ENCODE measurements at places on chromosomes 3 and 15.
A peak's percentile ranks its signal among the peaks of the same experiment; 100 is the strongest.

GRCh38 chr3:108329947-108330346 lies 33.6 kb downstream of the HHLA2 start:
- no peaks in the 10 kb centered on the region for H3K4me1 ChIP-seq
- H3K36me3 ChIP-seq = no peaks in the 10 kb centered on the region
- no peak overlapping the region for H3K27ac ChIP-seq
- no peak for DNase-seq
- no peak overlapping the region for H3K4me3 ChIP-seq
- H3K27me3 ChIP-seq = no peaks in the 10 kb centered on the region

DNA sequence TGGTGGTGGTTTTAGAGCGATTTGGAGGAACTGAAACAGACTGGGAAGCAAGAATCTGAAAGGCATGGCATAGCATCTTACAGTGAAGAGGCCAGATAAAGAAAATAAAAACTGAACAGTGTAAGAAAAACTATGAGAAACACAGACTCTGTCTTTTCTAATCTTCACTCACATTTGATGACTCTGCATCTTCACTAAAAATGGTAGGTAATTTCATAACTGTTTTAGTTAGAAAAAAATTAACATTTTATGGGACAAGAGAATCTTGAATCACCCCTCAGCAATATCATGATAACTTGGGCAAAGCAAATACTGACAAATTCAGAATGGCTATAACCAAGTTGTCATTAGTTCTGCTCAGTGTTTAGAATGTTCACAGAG lies 812.6 kb downstream of the MCTP2 start:
- no peaks in the 10 kb centered on the region for H3K27me3 ChIP-seq
- no peak overlapping the region for H3K4me3 ChIP-seq
- H3K27ac ChIP-seq = no peak overlapping the region
- H3K36me3 ChIP-seq = no peaks in the 10 kb centered on the region
- no peaks in the 10 kb centered on the region for H3K4me1 ChIP-seq
- no peak for DNase-seq

DNA sequence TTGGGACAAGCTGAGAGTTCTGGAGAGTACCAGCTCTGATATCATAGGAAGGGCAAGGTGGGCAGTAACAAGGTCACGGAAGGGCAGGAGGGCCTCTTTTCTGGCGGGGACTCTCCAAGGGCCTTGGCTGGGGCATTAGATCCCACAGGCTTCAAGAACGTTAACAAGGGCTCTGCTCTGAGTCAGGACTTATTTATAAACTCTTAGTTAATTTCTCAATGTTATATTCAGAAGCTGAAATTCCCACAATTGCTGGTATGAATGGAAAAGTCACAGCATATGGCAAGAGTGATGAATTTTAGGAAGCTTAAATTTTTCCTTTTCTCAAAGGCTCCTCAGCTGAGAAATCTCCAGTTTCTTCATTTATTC lies 320.2 kb upstream of the TBC1D5 start:
- no peak overlapping the region for H3K27ac ChIP-seq
- H3K4me3 ChIP-seq = no peak overlapping the region
- no peaks in the 10 kb centered on the region for H3K4me1 ChIP-seq
- H3K36me3 ChIP-seq = no peaks in the 10 kb centered on the region

GRCh38 chr3:16147220-16147994 lies 27.1 kb upstream of the GALNT15 start:
- no peak overlapping the region for H3K27ac ChIP-seq
- no peaks in the 10 kb centered on the region for H3K36me3 ChIP-seq
- no peak overlapping the region for H3K4me3 ChIP-seq
- no peaks in the 10 kb centered on the region for H3K4me1 ChIP-seq
- no peak for DNase-seq

DNA sequence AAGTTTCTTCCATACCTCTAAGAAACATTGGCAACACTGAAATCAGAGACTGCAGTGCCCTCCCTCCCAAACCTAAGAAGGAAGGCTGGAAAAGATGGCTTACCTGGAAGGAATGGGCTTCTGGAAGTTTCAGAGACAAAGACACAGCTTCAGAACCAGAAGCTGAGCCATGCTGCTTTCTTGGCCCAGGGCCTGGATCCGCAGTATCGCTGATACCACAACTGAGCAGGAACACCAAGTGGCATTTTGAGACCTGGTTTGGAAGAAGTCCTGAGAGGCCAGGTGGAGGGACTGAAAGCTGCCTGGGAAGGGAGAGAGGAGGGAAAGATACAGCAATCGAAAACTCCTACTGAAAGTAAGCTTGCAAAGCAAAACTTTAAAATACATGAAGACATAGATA lies 19.8 kb downstream of the GPR160 start:
- H3K36me3 ChIP-seq = no peaks in the 10 kb centered on the region
- no peak overlapping the region for H3K4me3 ChIP-seq
- no peak overlapping the region for H3K27ac ChIP-seq
- no peak for DNase-seq

DNA sequence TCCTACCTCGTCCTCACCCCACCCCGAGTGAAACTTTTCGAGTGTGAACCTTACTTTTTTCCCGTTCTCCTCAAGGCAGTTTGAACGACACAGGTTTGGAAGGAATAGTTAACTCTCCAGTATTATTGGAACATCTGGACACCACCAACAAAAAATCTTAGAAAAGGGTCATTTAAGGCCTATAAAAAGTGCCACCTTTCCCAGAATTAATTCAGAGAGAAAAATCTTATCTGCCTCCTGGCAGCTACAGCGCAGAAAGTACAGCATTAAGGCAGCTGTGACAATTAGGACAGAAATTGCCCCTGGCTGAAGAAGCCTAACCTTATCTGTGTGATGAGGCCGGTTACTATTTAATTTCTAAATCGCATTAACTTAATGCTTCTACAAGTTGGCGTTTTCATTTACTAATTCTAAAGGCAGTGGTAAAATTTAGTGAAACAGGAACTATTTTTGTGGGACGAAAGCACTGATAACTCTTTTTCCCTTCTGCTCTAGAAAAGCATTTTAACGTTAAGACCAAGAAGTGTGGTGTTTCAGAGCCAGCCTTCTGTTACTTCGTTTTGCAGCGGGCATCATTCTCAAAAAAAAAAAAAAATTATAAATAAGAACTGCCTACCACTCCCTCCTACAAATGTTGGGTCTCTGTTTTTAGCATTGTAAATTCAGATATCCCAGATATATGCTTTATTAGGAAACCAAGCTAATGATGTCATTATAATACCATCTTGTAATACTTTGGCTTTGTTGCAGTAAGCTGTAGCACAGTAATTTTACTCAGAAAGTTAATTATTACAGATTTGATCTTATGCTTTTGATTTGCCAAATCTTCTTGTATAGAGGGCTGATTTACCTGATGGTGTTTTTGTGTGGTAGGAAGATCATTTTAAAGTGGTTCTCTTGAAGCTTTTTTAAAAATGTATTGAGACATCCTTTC lies 1.4 kb downstream of the ATP11B start:
- H3K4me3 ChIP-seq = peak overlapping the region; percentile 79
- peaks cover 9% of the 10 kb centered on the region for H3K4me1 ChIP-seq
- peak overlapping the region; percentile 97 for H3K27ac ChIP-seq
- no peaks in the 10 kb centered on the region for H3K36me3 ChIP-seq
- H3K27me3 ChIP-seq = no peaks in the 10 kb centered on the region
- no peak for DNase-seq

- no peak overlapping the region for H3K27ac ChIP-seq
- no peaks in the 10 kb centered on the region for H3K27me3 ChIP-seq
- H3K4me1 ChIP-seq = no peaks in the 10 kb centered on the region
- no peaks in the 10 kb centered on the region for H3K36me3 ChIP-seq
- H3K4me3 ChIP-seq = no peak overlapping the region
Measured at GRCh38 chr3:26558257-26558656, 64.3 kb upstream of the LRRC3B start.

DNA sequence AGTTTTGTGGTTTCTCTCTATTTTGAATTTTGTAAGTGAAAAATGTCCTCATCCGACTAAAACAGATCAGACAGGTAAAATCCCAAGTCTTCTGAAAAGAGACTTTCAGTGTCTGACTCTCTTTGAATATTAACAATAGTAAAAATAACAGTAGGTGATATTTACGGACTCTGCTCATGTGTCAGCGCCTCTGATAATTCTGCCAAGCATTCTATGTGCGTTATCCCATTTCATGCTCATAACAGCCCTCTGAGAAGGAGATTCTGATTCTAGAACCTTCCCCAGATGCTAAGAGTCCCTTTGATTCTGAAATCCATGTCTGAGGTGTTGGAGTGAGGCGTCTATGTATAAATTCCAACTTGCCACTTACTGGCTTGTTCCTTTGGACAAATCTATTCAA lies 282.8 kb downstream of the FEZF2 start:
- no peaks in the 10 kb centered on the region for H3K27me3 ChIP-seq
- DNase-seq = no peak
- H3K36me3 ChIP-seq = no peaks in the 10 kb centered on the region
- H3K4me3 ChIP-seq = no peak overlapping the region

DNA sequence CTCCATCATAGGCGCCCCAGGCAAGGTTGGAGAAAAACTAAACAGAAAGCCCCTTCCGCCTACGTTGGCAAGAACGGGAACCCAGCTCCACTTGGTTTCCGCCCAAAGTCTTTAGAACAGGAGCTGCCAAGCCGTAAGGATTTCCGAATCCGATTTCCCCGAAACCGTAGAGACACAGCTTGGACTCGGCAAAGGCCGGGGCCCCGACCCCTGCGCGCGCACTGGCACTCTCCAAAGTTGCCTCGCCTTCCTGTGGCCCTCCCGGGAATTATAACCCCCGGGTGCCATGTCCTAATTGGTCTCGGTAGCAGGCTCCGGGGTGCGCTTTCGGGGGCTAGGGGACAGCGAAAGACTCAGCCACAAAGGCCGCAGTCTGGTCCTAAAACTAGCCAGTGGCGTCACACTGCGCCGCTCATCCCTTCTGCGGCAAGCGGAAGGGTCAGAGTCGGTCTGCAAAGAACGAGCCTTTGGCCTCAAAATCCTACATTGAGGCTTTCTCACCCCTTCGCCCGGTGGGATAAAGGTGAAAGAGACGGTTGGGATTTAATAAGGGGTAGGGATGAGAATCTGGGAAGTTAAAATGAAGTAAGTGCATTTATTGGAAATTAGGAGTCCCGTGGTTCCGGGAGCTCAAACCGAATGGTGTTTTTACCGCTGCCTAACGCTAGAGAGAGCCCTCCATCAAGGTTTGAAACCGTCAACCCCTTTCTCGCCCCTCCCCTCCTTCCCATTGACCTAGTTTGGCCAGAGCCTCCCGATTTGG lies 6.8 kb downstream of the BCL6 start:
- no peaks in the 10 kb centered on the region for H3K27me3 ChIP-seq
- peaks cover 45% of the 10 kb centered on the region for H3K4me1 ChIP-seq
- peak overlapping the region; percentile 79 for H3K27ac ChIP-seq
- peak; percentile 88 for DNase-seq
- no peaks in the 10 kb centered on the region for H3K36me3 ChIP-seq
- peak overlapping the region; percentile 94 for H3K4me3 ChIP-seq

- DNase-seq = no peak
- H3K4me3 ChIP-seq = no peak overlapping the region
- no peak overlapping the region for H3K27ac ChIP-seq
- no peaks in the 10 kb centered on the region for H3K36me3 ChIP-seq
Measured at GRCh38 chr15:73732930-73733329, 20.2 kb downstream of the INSYN1 start.

DNA sequence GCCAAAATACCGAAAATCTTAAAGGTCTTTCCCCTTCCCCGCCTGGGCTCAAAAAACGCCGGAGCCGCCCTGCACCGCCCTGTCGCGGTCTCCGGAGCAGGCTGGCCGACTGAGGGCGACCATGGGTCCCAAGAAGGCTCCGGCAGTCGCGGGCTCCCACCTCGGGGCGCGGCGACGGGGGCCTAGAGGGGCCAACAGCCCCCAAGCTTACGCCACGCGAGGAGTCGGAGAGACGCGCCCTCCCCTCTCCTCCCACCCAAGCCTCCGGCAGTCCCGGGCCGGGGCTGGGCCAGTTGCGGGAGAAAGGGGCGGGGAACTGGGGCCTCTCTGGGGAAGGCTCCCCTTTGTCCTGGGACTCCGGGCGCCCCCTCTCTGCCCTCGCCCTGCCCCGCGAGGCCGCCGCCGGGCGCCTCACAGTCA lies 69.2 kb downstream of the GOLGA8B start:
- H3K27me3 ChIP-seq = peaks cover 2% of the 10 kb centered on the region
- peak overlapping the region; percentile 58 for H3K4me3 ChIP-seq
- DNase-seq = no peak
- H3K4me1 ChIP-seq = no peaks in the 10 kb centered on the region

DNA sequence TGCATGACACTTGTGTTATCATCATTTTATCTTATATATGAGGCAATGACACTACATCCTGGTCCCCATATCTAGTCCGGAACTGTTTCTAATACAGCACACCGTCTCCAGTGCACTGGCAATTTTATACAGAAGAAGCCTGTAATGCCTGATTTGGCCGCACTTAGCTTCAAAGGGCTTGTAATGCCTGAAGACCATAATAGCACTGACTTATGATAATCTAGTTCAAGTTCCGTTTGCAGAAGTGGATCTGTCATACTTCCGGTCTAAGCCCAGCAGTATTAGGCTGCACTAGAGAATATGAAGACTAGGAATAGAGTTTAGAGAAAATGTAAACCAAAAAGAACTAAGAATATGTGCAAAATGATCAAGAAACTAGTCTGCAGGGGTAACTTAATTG lies 1.3 kb downstream of the BNIP2 start:
- peak overlapping the region; percentile 92 for H3K27ac ChIP-seq
- no peak for DNase-seq
- H3K27me3 ChIP-seq = no peaks in the 10 kb centered on the region
- peaks cover 24% of the 10 kb centered on the region for H3K4me1 ChIP-seq
- no peaks in the 10 kb centered on the region for H3K36me3 ChIP-seq

- H3K4me1 ChIP-seq = no peaks in the 10 kb centered on the region
- H3K4me3 ChIP-seq = no peak overlapping the region
- no peak overlapping the region for H3K27ac ChIP-seq
Measured at GRCh38 chr15:80480909-80481308, 76.7 kb downstream of the ARNT2 start.
